ENCODE measurements at places on chromosomes 5 and 9. TPM values are rescaled to one million over a fixed set of nuclear protein-coding genes. Genes with fewer than 3 reads are reported as not detected.

- no peaks in the 10 kb centered on the region for H3K4me1 ChIP-seq
- no peaks in the 10 kb centered on the region for H3K27me3 ChIP-seq
- no peak for DNase-seq
- peak overlapping the region; percentile 6 for H3K4me3 ChIP-seq
Measured at GRCh38 chr5:23012842-23013241, 159.7 kb upstream of the CDH12 start.

The PLPPR1 gene
- polyA plus RNA-seq = not detected

GRCh38 chr5:143793249-143793648 lies 18.7 kb upstream of the HMHB1 start:
- peaks cover 7% of the 10 kb centered on the region for H3K4me1 ChIP-seq
- H3K36me3 ChIP-seq = no peaks in the 10 kb centered on the region
- no peak for DNase-seq
- H3K27me3 ChIP-seq = no peaks in the 10 kb centered on the region
- H3K4me3 ChIP-seq = no peak overlapping the region

DNA sequence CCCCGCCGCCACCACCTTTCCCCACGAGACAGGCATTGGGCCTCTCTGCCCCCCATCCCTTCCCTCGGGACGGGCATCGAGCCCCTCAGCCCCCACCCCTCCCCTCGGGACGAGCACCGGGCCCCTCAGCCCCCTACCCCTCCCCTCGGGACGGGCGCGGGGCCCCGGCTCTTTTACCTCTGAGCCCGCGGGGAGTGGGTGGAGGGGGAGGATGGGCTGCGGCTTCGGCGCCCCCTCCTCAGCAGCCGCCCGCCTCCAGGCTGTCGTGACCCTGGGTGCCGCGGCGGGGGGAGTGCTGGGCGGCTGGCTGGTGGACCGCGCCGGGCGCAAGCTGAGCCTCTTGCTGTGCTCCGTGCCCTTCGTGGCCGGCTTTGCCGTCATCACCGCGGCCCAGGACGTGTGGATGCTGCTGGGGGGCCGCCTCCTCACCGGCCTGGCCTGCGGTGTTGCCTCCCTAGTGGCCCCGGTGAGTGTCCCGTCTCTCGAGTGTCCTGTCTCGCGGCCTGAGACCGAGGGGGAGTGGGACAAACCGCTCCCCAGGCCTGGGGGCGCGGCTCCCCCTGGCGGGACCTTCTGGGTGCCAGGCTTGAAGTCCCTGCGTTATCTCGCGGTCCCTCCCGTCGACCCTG lies 791 bp downstream of the SLC2A8 start:
- peak; percentile 89 for DNase-seq
- peaks cover 24% of the 10 kb centered on the region for H3K4me1 ChIP-seq
- H3K27ac ChIP-seq = peak overlapping the region; percentile 87
- no peaks in the 10 kb centered on the region for H3K27me3 ChIP-seq
- H3K4me3 ChIP-seq = peak overlapping the region; percentile 79

DNA sequence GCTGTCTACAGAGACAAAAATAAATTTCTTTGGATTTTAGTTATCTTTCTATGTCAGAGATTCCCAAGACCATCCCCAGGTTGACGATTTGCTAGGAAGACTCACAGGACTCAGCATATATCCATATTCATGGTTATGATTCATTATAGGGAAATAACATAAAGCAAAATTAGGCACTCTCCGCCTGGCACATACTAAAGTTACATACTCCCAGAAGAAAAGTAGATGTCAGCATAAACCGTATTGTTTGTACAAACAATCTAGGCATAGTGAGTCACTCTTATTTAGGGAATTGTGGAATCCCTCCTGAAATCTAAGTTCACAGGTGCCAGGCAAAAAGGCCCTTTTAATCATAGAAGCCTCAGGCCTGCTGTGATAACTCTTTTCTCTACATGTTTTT lies 62.9 kb downstream of the INSL6 start:
- no peaks in the 10 kb centered on the region for H3K4me1 ChIP-seq
- no peak for DNase-seq
- no peak overlapping the region for H3K4me3 ChIP-seq
- H3K27me3 ChIP-seq = no peaks in the 10 kb centered on the region
- H3K36me3 ChIP-seq = peaks cover 25% of the 10 kb centered on the region
- H3K27ac ChIP-seq = no peak overlapping the region

DNA sequence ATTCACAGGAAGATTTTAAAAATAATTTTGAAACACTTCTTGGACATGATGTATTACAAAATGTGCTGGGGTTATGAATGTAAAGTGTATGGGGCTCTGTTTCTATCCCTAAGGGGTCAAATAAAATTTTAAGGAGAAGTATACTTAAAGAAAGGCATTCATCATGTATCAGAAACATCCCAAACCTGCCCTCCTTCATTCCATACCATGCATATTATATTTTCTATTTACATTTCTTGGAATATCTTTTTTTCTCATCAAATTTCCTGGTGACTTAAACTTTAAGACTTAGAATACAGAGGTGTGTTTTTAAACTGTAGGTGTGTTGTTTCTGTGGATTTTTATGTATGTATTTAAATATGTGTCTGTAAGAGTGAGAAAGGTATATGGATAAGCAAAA lies 96.1 kb upstream of the ADAMTS19 start:
- H3K4me3 ChIP-seq = no peak overlapping the region
- H3K27me3 ChIP-seq = no peaks in the 10 kb centered on the region
- no peak overlapping the region for H3K27ac ChIP-seq
- no peaks in the 10 kb centered on the region for H3K36me3 ChIP-seq
